ENCODE measurements at places on chromosomes 11 and 22.

DNA sequence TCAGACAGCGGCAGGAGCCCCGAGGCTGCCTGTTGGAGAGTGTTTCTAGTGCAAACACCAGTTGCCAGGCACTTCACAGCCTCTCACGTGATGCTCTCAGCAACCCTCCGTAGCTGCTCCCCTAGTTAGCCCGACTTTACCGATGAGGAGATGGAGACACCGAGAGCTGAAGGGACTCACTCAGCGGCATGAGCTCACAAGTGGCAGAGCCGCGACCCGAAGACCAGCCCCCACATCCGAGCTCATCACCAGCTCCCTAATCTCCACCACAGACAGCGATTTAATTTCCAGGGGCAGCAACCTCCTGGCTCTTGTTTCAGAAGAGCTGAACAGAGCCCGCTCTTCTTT is 28.7 kb upstream of the RTL6 start:
- DNase-seq = no peak

- peak; percentile 35 for DNase-seq
Measured at GRCh38 chr22:20155330-20156041, 4.6 kb upstream of the CCDC188 start.

GRCh38 chr22:20551805-20552442 is 44.5 kb downstream of the MED15 start:
- no peak for DNase-seq

- peak; percentile 95 for DNase-seq
Measured at GRCh38 chr11:100876815-100877520, 189.9 kb downstream of the ARHGAP42 start.

DNA sequence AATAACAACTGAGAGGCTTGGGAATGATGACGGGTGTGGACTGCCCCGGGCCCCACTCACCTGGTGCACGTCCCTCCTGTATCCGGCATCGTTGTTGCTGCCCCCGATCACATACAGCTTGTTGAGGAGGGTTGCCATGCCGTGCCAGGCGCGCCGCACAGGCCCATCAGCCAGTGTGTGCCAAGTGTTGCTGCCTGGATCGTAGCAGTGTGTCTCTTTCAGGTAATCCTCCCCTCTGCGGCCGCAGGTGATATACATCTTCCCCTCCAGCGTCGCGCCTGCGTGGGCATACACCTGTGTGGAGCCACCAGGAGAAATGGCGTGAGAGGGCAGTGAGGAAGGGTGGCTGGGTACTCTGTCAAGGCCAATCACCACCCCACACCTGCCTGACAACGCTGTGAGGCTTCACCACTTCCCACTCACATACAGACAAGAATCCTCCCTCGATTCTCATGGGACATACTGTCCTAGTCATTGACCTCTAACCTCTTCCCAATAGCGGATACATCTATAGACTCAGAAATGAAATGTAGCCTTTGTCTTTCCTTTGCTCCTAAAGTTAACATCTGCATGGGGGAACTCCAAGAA is 8.9 kb upstream of the SCARF2 start:
- DNase-seq = no peak

DNA sequence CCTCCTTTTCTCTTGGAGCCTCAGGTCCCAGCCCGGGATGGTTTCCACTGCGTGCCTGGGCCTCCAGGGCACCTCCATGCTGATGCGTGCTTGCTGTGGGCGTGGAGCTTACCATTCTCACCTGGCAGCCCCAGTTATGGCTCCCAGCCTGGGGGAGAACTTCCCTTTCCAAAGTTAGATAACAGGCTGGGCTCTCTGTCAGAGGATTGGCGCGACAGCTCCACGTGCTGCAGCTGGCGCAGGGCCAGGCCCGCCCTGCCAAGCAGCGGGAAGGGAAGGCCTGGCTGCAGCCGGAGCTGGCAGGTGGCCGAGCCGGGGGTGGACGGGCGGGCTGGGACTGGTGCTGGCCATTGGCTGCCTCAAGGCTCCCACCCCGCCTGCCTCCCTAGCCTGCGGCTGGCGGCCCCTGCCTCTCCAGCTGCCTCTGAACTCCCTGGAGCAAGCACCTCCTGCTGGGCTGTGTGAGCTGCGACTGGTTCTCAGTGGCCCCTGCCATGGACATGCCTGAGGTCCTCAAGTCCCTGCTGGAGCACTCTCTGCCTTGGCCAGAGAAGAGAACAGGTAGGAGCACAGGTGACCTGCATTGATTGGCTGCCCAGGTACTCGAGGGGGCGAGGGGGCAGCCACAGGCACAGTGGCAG is 14.6 kb upstream of the TEF start:
- DNase-seq = no peak

GRCh38 chr11:123904932-123905331 is 3.0 kb downstream of the OR8D4 start:
- DNase-seq = no peak

DNA sequence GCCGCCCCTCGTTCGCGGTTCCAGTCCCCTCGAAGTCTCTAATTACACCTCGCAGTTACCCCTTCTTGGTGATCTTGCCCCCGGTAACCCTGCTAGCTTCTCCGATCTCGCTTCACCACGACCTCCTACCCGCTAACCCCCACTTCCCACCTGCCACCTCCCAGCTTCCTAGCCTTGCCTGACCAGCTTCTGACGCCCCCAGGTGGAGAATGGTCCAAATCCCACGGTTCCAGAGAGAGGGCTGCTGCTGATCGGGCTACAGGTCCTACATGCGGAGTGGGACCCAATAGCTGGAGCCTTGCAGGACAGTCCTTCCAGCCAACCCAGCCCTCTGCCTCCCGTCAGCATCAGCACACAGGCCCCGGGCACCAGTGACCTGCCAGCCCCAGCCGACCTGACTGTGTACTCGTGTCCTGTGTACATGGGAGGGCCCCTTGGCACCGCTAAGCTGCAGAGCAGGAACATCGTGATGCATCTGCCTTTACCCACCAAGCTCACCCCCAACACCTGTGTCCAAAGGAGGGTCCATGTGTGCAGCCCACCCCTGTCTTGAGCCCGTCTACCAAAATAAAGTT is 31.9 kb downstream of the RRP8 start:
- no peak for DNase-seq

- DNase-seq = no peak
Measured at GRCh38 chr11:120527111-120527761, 15.7 kb downstream of the GRIK4 start.

GRCh38 chr11:65565624-65566453 is 4.4 kb upstream of the ZNRD2 start:
- no peak for DNase-seq

- no peak for DNase-seq
Measured at GRCh38 chr11:134417871-134418840, 6.1 kb upstream of the B3GAT1 start.

DNA sequence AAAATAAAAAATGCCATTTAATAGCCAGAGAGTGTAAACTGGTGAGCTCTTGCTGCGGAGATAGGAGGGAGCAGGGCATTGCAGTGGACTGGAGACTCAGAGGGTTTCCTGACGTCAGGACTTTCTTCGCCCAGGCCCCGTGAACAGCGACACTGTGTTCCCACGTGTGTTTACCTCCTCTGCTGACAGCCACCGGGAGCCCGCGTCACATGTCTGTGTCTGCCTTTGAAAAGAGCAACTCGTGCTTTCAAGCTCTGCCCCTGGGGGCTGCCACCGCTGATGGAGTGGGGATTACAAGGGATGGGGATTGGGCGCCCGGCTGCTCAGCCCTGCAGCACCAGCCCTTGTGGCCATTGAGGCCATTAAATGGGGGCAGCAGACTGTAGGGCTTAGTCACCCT is 3.3 kb downstream of the TANGO2 start:
- DNase-seq = no peak

DNA sequence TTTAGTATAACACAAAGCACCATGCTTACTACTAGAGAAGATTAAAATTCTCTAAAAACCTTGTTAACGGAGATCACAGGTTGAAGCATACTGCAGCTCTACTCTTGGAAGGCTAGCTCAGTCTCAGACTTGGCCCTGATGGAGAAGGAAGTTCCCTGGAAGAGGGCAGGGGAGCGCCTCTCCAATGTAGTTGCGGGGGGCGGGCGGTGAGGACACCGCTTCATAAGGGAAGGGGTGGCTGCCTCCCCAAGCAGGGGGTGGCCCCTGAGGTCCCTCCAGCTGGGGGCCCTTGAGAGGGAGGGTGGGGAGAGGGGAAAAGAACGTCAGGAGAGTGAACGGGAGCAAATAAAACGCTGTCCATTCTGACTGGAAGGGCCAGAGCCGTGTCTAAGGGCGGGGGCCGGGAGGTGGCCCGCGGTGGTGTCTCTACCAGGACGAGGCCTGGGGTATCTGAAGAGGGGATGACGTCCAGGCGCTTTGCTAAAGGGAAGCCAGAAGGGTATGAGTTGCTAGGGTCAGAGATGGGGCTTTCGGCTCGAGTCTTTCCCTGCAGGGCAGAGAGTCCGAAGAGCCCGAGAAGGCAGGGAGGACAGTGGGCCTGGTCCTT is 553 bp upstream of the USP47 start:
- no peak for DNase-seq

GRCh38 chr11:32099516-32099915 is 8.6 kb downstream of the RCN1 start:
- no peak for DNase-seq

DNA sequence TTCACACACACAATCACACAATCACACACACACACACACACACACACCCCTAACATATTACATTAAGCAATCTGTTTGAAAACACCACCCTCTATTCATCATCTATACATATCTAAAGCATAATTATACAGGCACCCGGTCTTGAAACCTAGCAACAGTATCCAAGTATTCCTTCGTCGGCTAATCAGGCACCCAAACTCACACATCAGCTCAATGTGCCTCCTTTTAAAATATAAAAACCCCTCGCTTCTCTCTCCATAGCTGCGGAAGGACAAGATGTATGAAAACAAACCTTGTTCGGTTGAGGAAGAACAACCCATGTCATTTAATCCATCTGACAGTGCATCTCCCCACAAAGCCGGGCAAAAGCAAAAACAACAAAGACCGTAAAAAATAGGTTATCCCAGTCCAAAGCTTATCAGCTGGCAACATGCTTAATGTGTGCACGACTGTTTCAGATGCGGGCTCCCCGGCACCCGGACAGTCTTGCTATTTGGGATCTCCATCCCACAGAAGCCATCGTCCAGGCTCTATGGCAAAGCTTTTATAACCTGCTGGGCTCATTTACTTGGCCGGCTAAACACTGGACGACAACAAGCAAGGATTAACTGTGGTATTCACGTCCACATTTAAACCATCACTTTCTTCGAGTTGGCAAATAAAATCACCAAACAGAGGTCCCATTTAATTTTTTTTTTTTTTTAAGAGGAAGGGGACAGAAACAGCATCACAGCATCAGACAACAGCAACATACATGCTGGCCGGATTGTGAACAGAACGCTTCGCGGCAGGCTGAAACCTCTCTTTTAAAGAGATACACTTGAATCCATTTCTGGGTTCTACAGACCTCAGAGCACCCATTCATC is 365.5 kb downstream of the SHANK2 start:
- DNase-seq = no peak

DNA sequence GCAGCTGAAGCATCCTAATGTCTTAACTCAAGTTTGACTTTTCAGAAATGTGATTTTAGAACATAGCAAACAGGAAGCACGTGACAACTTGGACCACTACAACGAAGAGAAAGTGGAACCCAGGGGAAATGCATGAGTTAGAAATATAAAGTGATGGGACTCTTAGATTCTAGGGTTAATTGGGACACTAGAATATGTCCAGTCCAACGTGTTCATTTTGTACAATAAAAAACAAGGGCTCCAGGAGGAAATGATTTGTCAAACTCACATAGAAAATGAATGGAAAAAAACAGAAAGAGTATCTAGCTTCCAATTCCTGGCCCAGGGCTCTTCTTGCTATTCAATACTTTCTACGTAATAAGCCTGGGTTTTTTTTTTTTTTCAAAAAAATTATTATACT is 30.7 kb downstream of the TIMP3 start:
- no peak for DNase-seq

GRCh38 chr11:36817336-36817965 is 219.4 kb upstream of the RAG2 start:
- no peak for DNase-seq

GRCh38 chr11:64285885-64286800 is 495 bp downstream of the GPR137 start:
- no peak for DNase-seq

GRCh38 chr11:64803846-64804345 is 882 bp upstream of the MAP4K2 start:
- no peak for DNase-seq

GRCh38 chr11:17773674-17774073 is 39.1 kb downstream of the KCNC1 start:
- no peak for DNase-seq

DNA sequence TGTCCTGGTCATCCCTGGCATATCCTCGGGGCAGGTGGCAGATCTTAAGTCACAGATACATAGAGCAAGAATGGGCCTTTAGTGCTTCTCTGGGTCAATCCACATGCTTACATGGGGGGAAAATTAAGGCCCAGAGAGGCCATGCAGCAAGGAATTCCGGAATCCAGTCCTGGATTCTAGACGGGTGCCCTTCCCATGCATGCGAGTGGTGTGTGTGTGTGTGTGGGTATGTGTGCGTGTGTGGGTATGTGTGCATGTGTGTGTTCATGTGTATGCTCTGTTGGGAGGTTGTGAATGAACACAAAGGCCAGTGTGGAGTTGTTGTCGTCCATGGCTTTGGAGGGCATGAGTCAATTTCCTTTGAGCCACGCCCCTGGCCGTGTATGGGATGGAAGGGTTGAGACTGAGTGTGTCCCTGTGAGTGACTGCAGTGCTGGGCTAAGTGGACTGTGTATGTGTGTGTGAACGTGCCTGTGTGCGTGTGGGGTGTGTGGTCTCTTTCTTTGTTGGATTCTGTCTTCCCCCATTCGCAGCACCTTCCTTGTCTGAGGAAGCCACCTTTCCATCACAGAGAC is 33.4 kb upstream of the EIF3D start:
- no peak for DNase-seq

GRCh38 chr11:4060182-4060923 is 34.2 kb upstream of the RRM1 start:
- no peak for DNase-seq

DNA sequence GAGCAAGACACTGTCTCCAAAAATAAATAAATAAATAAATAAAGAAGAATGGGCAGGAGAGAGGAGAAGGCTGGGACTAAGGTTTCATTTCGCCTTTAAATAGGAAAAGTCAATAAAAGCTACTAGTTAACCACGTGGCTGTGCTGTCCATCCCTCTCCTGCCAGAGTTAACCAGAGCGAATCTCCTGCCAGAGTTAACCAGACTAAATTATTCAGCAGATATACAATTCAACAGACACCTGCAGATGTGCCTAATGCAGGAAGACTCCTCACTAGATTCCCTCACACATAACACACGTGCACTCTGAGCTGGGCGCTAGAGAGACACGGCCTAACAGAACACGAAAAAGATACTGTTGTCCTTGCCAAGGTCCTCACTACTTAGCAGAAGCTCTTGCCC is 156.1 kb downstream of the IGLL1 start:
- DNase-seq = no peak

GRCh38 chr11:8285228-8285627 is 21.6 kb upstream of the LMO1 start:
- DNase-seq = no peak
